Activated T-cell treated with anti-CD3 and anti-CD28 coated beads, Interleukin-2, amount 50 U/mL, for 48 hours (primary cell): ENCODE measurements at places on chromosomes 4 and X.

- no peak for DNase-seq
Measured at GRCh38 chr4:31085689-31086088, 365.5 kb downstream of the PCDH7 start.

DNA sequence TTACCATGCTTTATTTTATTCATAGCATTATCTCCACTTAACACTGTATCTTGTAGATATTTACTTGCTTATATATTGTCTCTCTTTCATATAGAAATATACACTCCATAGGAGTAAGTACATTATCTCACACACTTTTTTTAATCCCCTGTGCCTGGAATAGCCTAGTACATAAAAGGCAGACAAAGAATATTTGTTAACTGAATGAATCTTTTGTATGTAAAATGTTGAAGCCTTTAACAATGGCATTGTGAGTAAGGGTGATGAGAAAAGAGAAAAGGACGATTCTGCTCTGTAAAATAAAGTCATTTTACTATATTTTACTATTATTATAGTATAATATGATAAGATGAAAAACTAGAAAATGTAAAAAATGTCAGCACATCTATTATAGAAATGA lies 97.7 kb upstream of the PDHA2 start:
- DNase-seq = no peak

- no peak for DNase-seq
Measured at GRCh38 chr4:19254486-19254885, 997.2 kb upstream of the SLIT2 start.

GRCh38 chr4:162978398-162978797 lies 188.3 kb downstream of the NAF1 start:
- DNase-seq = no peak

- no peak for DNase-seq
Measured at GRCh38 chrX:63581398-63581797, 203.6 kb downstream of the ARHGEF9 start.

DNA sequence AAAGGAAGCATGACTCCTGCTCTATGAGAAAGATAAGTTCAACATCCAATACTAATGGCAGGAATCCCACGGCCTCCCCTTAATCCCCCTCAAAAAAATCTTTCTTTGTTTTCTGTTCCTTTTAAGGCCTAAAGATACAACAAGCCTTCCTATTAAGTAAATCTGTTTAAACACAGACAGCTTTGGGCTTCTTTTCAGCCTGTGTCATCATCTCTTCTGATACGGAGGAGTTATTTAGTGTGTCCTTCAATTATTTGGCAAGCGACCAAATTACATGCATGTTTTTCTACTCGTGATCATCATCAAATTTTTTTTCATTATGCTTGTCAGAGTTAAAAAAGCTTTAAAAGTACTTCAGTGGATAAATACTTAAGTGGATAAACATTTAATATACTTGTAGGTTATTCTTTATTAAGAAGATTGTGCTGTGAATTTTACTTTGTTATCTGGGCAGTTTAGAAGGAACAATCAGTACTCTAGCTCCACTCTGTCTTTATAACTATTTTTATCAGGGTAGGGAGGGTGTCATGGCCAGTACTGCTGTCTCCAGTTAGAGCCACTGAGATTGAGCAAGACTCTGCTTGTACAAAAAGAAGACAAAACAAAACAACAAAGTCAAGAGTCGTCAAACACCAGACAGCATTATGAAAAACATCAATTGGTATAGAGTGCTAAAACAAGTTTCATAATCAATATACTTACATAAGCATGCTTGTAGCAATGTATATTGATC lies 210.7 kb downstream of the PRR32 start:
- DNase-seq = no peak

DNA sequence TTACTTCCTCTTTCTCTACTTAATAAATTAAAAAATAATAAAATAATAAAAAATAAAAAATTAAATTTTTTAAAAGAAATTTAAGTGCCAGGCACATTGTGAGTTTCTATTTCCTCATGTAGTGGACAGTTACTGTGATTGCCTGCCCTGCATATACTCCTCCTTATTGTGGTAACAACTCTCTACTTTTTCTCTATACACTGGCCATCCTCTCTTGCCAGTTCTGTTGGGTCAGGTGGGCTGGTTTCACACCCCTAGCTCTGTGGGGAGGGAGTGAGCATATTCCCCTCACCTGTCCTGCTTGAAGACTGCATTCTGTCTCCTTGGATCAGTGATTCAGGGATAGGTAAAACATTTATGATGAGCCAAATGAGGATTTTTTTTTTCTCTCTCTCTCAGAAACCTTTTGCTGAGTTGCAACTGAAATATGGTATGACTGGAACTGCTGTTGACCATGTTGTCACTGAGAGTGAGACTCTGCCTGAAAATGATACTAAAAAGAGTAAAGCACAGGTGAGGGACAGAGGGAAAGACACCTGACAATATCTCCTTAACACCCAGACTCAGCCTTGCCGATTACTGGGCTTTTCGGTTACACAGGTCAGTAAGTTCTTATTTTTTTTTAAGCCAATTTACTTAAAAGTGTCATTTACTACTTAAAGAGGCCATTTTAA lies 37.2 kb downstream of the CXXC4 start:
- DNase-seq = no peak

GRCh38 chrX:10444204-10444603 lies 176.2 kb downstream of the MID1 start:
- DNase-seq = no peak

- DNase-seq = no peak
Measured at GRCh38 chrX:24168807-24169206, 19.3 kb downstream of the ZFX start.

DNA sequence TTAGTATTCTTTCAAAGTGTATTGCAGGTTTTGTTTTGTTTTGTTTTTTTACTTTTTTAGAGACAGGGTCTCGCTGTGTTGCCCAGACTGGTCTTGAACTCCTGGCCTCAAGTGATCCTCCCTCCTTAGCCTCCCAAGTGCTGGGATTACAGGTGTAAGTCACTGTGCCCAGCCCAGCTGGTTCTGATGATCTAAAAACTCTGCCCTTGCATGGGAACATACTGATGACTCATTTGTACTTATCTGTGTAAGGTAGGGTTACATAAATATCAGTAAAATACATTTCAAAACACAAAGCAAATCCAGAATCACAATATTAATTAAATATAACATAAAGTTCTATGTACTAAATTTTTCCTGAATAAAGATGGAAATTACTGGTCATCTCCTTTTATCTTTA lies 7.4 kb upstream of the SLC9B1 start:
- no peak for DNase-seq

- DNase-seq = peak; percentile 26
Measured at GRCh38 chr4:138892483-138893407, 122.8 kb upstream of the NOCT start.

GRCh38 chr4:158613046-158613445 lies 58.6 kb downstream of the C4orf46 start:
- no peak for DNase-seq

- DNase-seq = no peak
Measured at GRCh38 chr4:147780137-147780777, 48.4 kb downstream of the ARHGAP10 start.

DNA sequence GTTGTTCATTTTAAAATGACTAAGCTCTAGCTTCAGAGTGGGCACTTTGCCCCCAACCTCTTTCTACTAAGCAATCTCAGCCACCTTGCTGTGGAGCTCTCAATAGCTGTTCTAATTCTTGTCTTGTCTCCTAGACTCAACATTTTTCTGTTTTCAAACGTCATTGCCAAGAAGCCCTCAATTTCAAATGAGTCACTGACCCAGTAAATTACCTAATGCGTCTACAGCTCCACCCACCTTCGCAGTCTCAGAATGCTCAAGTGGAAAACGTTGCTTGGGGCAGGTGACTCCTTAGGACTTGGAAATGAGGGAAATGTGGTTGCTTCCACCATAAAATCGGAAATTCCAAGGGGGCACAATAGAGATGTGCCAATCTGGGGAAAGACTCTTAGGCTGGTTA lies 59.0 kb downstream of the ING2 start:
- peak; percentile 32 for DNase-seq

DNA sequence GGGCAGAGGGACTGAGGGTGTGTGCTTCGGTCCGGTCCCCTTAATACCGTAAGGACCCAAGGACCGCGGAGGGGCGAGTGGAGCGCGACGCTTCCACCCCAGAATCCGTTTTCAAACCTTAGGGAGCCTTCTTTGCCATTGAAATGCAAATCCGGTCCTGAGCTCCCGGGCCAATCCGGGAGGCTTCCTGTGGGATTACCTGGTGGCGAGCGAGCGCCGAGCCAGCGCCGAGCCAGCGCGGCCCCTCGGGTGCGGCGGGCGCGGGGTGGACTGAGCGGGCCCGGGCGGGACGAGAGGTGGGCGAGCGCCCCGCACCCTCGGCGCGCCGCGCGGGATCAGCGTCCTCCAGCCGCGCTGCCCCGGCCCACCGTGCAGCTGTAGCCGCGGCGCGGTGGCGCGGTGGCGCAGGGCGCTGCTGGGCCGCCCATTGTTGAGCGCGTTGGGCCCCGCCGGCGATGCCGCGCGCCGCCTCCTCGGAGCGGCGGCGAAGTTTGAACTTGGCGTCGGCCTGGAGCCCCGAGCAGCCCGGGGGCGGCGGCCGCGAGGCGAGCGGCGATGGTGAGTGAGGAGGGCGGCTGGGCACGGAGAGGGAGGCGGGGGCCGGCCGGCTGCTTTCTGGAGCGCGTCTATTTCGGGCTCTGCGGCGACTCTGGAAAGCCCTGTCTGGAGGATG lies 208.7 kb downstream of the SOWAHB start:
- peak; percentile 31 for DNase-seq

- peak; percentile 59 for DNase-seq
Measured at GRCh38 chr4:38857354-38858096, 908 bp upstream of the TLR6 start.

DNA sequence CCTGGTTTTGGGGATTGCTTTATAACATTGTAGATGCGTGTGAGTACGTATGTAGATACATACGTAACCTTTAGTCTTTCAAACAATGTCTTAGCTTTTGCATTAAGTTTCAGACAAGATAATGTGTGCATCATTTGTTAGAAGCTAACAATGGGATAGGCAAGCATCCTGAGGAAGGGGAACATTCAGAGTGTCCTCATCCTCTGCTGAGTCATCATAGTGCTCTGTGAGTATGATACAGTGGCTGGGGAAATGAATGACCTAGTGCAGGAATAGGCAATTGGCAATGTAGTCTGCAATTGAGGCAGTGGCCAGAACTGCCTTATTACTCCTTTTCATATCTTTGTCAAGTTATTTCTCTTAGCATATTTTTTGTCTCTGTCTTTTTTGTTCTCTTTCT lies 7.3 kb downstream of the NAP1L5 start:
- no peak for DNase-seq

DNA sequence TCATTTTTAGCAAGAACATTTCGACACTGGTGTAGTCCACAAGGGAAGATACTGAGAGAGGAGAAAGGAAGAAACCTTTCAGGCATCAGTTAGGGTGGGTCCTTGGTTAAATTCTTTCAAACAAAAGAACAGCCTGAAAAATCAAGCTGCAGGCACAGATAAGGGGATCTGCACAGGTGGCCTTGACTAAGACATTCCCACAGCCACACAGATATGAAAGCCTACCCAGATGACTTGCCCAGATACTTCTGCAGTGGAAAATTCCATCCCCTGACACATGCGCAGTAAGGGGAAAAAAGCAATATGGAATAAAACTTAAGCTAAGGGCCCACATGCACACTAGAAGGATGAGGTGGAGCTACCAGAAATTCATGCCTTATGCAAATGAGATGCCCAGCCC lies 8.9 kb upstream of the TMEM165 start:
- no peak for DNase-seq

GRCh38 chr4:25635501-25635900 lies 20.1 kb upstream of the SLC34A2 start:
- DNase-seq = no peak

GRCh38 chrX:96314985-96315384 lies 369.7 kb upstream of the DIAPH2 start:
- DNase-seq = no peak

DNA sequence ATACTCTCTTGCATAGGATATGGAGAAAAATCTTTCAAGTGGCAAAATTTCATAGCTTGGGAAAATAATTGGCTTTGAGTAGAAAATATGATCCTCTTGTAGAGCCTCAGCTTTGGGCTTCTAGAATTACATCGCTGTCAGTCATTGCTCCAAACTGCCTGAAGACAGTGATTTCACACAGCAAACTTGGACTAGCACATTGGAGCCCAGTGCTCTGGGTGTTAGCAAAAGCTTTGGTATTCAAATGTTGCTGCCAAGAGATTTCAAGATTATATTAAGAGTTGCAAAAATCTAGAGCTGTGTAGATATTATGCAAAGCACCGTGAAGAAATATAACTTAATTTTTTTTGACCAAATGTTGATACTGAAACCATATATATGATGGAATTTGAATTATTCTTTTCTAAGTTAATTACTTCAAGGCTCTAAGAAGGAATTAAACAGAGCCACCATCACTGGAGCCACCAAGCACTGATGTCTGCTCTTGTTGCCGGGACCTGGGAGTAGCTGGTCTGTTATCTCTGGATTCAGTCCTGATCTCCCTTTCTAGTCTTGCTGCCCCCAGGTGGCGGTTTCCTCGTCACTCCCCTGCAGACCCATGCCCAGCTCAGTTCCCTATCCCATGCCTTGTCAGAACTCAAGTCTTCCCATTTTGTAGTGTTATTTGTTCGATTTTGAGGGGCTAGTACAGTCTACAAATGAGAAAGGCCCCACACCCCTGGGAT lies 260.7 kb upstream of the SFRP2 start:
- DNase-seq = peak; percentile 21

GRCh38 chrX:15758140-15758539 lies 20.1 kb downstream of the CA5B start:
- no peak for DNase-seq

DNA sequence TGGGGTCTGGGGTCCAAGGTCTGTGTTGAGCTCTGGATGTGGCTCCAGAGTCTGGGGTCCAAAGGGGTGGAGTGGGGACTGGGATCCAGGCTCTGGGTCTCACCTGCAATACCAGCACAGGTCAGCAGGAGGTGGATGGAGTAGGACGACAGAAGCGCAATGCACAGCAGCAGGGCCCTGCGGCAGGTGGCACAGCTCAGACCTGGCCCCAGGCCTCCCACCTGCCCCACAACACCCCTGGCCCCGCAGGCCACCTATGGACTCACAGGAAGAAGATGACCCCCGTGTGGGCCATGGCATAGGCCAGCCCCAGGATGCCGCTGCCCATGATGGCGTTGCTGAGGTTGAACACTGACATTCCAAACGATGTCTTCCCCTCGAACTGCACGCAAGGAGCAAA lies 3.4 kb downstream of the SLC38A5 start:
- peak; percentile 61 for DNase-seq

- no peak for DNase-seq
Measured at GRCh38 chr4:76420762-76421581, at the start of gene CCDC158. Gene CCDC158 (minus strand): TSS chr4:76421141. CDS start chr4:76403207, 17,934 bp downstream.

DNA sequence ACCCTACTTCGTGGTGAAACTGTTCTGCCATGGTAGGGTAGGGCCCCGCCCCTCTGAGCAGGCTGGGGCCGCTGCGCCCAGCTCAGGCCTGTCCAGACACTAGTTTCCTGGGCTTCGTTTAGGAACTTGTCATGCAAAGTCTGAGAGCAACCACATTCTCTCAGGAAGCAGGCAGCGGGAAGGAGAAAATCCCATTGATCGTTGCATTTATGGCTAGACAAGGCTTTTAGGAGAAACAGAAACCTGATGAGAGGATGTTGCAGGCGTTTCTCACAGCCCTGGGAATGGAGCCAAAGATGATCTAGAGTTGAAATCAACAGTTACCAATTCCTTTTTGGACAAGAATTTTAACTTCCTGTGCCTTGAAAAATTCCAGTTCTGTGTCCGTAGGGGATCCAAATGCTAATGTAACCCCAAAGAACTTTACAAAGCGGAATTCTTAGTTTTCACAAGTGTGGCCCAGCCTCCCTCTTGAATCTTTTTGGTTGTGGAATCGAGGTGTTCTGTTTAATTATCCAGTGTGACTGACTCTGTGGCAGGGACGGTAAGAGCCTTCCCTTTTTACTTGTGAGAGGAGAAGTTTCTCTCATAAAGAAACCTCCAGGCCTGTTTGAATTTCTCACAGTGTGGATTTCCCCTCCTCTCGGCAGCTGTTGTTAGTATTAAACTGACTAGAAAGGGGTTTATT lies 4.5 kb upstream of the CXCL9 start:
- no peak for DNase-seq
